ENCODE measurements at places on chromosomes 4 and X.

DNA sequence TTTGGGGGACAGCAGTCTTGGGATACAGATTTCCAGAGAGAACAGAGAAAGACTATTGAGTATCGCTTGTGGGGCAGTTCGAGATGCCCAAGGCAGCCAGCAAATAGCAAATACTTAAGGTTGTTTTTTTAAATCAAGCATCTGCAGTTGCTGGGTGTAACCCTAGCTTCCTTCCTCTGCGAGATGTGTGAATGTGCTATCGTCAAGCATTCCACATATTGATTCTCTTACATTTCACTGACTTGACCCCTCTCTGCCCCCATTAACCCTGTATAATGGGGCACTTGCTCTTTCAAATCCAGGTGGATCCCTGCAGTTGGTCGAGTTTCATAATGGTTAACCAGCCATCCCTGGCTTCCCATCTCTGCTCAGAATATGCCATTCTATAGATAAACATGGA lies 23.5 kb downstream of the KCNE5 start:
- DNase-seq: no peak

GRCh38 chrX:46635186-46635585 lies 61.6 kb downstream of the CHST7 start:
- no peak for DNase-seq

DNA sequence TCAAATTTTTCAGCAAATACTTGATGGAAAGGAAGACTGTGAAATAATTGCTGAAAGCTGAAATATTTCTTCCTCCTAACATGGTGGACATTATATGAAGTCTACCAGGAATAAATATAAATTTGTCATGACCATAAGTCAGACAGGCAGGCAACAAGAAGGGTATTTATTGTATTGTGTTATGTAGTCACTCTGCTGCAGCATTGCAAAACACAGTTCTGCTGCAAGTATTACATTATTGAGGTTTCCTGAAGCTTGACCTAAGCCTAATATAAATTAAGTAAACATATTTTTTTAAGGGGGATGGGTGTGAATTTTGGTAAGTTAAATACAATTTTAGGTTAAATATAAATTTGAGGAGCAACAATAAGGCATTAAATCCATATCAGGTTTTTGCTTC lies 60.2 kb upstream of the MAOA start:
- DNase-seq: no peak

GRCh38 chr4:128483816-128484215 lies 196.2 kb upstream of the PGRMC2 start:
- no peak for DNase-seq

DNA sequence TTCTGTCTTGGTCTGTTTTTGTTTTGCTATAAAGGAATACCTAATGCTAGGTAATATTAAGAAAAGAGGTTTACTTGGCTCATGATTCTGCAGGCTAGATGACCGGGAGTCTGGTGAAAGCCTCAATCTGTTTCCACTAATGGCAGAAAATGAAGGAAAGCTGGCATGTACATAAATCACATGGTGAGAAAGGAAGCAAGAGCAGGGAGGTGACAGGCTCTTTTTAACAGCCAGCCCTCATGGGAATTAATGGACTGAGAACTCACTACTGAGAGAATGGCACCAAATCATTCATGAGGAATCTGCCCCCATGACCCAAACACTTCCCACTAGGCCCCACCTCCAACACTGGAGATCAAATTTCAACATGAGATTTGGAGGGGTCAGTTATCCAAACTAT lies 27.6 kb downstream of the SATL1 start:
- DNase-seq: no peak

GRCh38 chr4:8701126-8702019 lies 108.8 kb downstream of the CPZ start:
- no peak for DNase-seq

- DNase-seq: no peak
Observed at GRCh38 chr4:121112530-121112929, 40.2 kb upstream of the NDNF start.

- peak; percentile 14 for DNase-seq
Observed at GRCh38 chr4:185640811-185641675, 105.7 kb upstream of the PDLIM3 start.

- no peak for DNase-seq
Observed at GRCh38 chr4:38615847-38616246, 48.2 kb upstream of the KLF3 start.

GRCh38 chrX:10239611-10240064 lies 82.9 kb downstream of the CLCN4 start:
- DNase-seq: no peak

- DNase-seq: no peak
Observed at GRCh38 chr4:81599742-81600380, 128.2 kb upstream of the RASGEF1B start.

- DNase-seq: no peak
Observed at GRCh38 chr4:57055886-57056285, 54.3 kb downstream of the IGFBP7 start.

DNA sequence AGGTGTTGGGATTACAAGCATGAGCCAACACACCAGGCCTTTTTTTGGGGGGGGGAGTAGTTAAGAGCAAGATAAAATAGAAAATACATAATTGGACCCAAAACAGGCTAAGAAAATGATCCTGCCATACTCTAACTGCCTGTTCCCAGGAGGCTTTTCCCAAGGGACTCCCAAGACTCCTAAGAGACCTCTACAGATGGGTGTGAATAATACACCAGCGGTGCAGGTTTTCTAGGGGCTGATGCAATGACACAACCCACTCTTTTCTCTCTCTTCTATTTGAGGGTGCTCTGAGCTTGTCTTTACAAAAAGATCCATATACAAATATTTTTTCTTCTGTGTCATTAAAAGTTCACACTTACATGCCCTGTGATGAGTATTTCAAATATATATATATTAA lies 116.9 kb downstream of the RASL11B start:
- DNase-seq: no peak

- DNase-seq: no peak
Observed at GRCh38 chrX:39731735-39732134, 366.0 kb downstream of the BCOR start.

GRCh38 chr4:47749060-47749459 lies 88.8 kb downstream of the CORIN start:
- DNase-seq: no peak

DNA sequence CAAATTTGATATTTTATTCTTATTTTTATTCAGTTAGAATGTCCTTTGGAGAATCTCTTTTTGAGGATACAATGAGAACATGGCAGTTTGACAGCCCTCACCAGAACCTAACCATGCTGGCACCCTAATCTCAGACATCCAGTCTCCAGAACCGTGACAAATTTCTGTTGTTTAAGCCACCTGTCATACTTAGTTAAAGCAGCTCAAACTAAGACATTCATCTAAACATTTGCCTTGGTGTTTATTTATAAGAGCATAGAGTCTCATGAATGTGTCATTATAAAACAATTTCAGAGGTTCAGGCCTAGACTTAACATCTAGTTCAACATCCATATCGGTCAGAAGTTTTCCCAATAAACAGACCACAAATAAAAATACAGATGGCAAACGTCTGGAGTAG lies 125.1 kb upstream of the FUNDC1 start:
- DNase-seq: no peak
